NB4 (cell line): ENCODE measurements at places on chromosomes 4 and X.

- DNase-seq: no peak
Measured at GRCh38 chr4:57344296-57344695, 234.1 kb upstream of the IGFBP7 start.

DNA sequence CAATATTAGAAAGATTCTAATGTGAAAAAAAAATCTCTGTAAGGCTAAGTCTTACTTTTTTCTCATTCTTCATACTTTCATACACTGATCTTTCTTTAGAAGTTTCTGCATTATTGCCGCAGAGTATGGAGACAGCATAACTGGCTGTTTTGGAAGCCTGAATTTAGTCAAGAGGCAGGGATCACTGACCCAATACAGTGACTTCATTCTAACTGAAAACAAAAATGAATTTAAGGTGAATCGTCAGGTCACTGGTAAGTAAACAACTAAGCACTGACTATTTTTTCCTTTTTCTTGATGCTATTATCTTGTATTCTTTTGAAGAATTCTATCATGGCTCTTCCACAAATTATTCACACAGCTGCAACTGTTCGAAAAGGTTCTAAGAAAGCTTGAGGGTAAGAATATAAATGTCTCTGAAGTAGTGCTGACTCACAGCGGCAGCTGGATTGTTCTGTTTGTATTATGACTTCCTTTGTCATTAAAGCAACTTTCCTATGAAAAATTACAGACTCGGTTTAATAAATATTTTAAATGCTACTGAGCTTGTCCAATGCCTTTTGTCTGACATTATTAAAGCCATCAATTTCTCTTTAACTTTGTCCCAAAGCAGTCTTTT, 609.3 kb downstream of the FSTL5 start:
- no peak for DNase-seq

DNA sequence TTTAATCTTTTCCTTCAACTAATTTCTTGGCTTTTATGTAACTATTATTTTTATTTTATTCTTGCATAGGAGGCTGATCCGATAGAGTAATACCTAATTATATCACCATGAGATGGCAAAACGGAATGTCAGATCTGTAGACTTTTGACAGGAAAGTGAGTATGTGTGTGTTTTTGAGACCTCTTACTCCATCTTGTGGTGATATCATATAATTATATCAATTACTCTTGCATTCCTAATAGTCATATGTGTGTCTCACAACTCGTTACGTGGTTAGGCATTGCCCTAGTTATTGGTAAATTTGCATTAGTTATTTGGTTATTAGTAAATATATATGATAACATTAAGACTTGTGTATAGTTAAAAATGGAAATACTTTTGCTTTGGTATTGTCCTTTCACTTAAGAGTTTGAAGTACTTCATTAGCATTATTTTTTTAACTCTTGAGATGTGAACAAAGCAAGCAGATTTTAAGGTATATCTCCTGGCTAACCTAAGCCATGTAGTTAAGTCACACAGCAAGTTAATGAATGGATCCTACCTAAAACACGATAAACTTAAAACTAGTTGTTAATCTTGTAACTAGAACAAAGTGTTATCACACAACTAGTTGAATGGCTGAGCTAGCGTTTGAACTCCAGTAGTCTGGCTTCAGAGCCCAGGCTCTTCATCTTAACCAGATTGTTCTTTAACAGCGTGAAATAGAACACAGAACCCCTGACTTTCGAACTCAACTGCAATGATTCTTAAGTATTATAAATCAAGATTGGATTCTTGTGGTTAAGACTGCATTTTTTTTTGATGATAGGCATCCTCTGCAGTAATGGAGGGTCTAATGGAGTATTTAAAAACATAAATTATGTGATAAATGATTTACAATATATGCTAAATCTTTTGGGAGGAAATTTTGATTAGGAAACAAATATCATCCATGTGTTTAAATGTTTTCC, 67.1 kb downstream of the PGRMC2 start:
- peak; percentile 53 for DNase-seq

GRCh38 chr4:150546286-150546685, 35.7 kb upstream of the MAB21L2 start:
- DNase-seq: no peak

DNA sequence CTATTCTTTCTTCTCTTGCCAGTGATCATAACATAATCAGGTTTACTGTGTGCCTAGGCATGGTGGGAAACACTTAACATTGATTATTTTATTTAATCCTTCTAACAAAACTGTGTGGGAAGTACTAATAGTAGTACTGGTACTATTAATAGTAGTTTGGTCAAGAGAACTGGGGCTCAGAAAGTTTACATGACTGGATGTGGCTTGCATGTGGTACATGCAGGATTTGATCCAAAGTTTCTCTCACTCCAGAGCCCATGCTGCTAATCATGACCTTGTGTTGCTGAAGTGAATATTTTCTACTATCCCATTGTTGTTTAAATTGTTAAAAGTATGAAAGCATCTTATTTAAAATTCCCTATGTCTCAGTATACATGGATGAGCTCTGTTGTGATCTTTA, 78.4 kb downstream of the TMEM164 start:
- DNase-seq: no peak

- no peak for DNase-seq
Measured at GRCh38 chr4:157291071-157291470, 70.5 kb downstream of the GRIA2 start.

DNA sequence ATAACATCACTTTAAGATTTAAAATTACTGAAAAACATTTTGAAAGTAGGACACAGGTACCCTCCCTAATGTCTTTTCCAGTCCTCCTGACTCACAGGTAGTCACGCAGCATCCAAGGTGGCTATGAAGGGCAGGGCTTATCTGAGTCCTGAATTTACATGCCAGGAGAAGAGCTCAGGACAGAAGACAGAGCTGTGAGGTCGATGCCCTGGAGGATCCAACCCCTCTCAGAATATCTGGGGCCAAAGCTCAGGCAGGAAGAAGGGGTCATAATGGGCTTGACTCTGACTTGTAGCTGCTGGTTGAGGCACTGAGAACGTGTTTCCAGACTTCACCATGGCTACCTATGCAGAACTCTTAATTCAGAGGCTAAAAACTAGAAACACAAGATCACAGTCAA, 177.5 kb downstream of the AASDH start:
- no peak for DNase-seq

- no peak for DNase-seq
Measured at GRCh38 chr4:132123870-132124623, 1025.0 kb upstream of the PCDH10 start.

DNA sequence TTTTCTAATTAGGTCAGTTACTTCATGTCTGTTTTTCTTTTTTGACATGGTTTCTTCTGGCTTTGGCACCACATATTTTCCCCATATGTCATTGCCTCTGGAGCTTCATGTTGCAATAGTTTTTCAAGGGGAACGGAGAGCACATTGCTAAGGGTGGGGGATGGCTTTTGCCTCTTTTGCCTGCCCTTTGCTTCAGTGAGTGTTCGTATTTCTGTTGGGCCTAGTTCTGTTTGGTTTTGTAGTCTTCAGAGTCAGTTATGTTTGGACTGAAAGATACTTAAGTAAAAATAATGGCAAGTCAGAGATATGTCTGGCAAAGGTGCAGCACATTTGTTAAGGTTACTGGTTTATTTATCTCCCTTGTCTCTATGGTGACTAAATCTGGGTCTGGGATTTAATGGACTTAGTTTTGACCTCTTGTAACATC, 29.1 kb downstream of the FHL1 start:
- DNase-seq: no peak

GRCh38 chrX:136616987-136617685, 30.8 kb upstream of the CD40LG start:
- DNase-seq: no peak

DNA sequence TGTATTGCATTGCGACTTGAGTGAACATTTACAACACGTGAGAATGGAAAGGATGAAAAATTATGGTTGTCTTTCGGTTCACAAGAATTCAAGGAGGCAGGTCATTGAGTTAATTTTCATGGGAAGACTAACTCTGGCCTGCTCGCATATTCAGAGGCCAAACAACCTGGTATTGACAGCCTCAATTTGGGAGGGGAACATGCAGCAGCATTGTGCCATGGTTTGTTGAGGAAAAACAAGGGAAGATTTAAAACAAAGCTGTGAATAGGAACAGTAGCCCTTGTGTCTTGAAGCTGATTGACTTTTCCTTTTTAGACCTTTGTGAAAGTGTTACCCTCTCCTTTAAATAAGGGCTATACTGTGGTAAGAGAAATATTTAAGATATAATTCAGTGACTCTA, 31.9 kb downstream of the FAT4 start:
- DNase-seq: no peak

DNA sequence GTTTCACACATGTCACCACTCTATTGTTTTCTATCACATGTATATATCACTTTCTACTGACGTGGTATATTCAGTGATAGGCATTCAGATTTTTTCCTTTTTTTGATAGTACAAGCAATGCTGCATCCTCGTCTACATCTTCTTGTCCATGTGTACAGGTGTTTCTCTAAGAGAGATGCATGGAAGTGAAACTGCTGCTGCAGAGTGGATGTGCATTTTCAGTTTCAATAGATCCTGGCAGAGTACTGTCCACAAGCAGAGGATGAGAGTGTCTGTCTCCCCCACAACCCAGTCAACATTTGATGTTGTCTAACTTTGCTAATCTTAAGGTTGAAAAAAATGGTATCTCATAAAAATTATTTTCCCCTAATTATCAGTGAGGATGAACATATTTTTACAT, 194.0 kb upstream of the CASK start:
- DNase-seq: no peak

DNA sequence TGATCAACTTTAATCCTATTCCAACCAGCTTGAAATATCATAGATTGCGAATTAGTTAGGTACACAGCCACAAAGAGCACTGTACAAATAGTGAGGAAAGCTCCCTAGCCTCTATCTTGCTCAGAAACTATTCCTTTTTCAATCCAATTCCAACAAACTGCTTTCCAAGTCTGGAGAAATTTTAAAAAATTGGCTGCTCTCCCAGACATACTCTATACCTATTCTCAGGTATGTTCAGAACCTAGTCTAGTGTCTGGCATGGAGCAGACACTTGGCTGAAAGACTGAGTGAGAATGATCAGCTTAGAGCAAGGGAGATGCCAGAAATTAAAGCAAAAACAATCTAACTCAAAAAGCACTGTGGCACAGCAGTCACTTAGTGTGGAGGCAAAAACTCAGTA, 105.9 kb downstream of the SLC10A7 start:
- DNase-seq: no peak

- DNase-seq: peak; percentile 25
Measured at GRCh38 chr4:153731239-153731638, 28.6 kb downstream of the RNF175 start.

DNA sequence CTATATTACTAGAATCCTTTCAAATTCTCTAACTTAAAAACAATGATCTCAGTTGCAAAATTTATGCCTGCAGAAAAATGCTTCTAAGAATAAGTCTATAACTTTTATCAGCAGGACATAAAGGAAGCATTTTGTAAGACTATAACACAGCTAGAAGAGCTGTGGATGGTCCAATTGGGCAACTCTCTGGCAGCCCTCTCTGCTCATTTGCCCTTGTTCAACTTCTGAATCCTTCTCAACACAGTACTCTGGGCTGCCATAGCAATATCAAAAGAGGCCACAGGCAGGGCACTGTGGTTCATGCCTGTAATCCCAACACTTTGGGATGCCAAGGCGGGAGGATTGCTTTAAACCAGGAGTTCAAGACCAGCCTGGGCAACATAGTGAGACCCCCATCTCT, 88.5 kb downstream of the MID1 start:
- DNase-seq: no peak

DNA sequence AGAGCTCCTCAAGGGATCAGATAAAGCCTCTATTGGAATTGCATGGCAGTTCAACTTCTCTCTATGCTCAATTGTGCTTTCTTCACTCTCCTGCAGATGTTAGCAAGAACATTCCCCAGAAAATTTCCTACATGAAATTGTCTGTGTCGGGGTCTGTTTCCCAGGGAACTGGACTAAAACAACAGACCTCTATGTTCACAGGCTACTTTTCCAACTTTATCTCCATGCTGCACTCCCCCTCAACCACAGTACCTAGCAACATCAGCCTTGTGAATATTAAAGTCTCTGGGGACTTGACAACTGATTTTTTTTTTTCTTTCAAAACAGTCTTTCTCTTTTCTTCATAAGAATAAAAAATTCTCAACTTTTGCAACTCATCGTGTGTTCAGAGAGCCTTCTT, 1470.8 kb upstream of the ADGRL3 start:
- DNase-seq: no peak

- no peak for DNase-seq
Measured at GRCh38 chr4:127623797-127624083, 9.0 kb upstream of the INTU start.

- no peak for DNase-seq
Measured at GRCh38 chr4:109207061-109207460, 95.4 kb downstream of the COL25A1 start.

DNA sequence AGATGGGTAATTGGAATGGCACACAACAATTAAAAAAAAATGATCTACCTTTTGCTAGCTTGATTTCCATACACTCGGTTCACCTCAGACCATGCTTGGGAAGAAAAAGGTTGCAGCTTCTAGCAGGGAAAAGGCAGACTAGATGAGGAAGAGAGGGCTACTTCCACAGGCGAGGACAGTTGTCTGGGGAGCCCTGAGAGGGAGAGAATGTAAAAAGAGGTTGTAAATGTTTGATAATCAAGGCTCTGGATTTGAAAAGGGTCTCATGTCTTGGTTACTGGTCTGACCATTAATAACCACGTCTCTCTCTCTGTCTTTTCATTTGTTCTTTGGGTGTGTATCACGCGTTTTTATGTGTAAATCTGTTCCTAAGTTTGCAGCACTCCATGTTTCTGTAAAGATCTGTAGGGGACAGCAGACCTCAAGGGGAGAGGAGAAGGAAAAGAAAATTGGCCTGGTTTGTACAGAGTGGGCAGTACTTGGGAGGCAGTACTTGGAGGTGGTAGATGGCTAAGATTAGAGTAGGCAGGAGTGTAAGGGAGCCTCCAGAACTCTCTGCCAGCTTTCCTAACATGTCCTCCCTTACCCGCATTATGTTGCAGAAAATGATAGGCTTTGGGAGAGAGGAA, 750 bp downstream of the ARMCX5 start:
- DNase-seq: no peak

GRCh38 chrX:72048510-72049455, 82.9 kb downstream of the RTL5 start:
- DNase-seq: peak; percentile 38

DNA sequence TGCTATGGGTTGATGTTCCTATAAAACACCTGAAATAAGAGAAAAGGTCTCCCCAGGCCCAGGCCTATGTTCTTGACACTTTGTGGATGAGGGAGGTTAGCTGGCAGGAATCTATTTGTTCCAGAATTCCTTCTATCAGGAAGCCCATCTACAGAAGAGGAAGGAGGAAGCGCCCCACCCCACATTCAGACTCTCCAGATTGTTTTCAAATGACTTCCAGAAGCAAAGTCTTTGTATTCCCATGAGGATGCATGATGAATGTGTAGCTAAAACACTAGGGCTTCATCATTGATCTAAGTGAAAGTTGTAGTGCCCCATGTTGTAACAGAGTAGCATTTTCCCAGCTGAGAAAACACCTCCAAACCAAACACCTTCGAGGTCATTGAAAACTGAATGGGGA, 16.4 kb downstream of the OTC start:
- no peak for DNase-seq

DNA sequence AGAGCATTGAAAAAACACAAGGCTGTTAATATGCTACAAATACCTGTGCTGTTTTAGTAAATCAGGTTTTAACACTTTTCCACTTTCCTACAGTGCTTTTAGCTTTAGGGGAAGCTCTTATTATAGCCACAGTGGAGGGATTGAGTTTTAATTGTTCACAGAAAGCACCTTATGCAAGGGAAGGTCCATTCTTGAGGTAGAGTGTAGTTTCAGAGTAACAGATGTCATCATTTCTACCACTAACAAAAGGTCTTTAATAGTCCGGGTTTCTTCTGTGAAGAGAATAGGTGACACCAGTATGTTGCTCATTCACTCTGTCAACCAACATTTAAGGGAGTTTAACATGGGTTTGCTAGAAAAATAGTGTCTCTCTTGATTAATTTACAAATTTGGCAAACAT, 104.4 kb downstream of the STIM2 start:
- no peak for DNase-seq
